ENCODE measurements at places on chromosomes 3 and 15. TPM values are rescaled to one million over a fixed set of nuclear protein-coding genes. Genes with fewer than 3 reads are reported as not detected.

THPO gene
- 0.89 TPM for total RNA-seq

VEPH1 gene
- 1.2 TPM for total RNA-seq

CDCP1 gene
- 0.04 TPM for total RNA-seq

MYO5C gene
- 5.3 TPM for total RNA-seq

ADGRG7 gene
- not detected for total RNA-seq

NOX5 gene
- 0.09 TPM for total RNA-seq

- peaks cover 20% of the 10 kb centered on the region for H3K4me1 ChIP-seq
- H3K27ac ChIP-seq = peak overlapping the region; percentile 30
- H3K27me3 ChIP-seq = no peaks in the 10 kb centered on the region
- DNase-seq = no peak
- no peak overlapping the region for H3K4me3 ChIP-seq
Observed at GRCh38 chr15:48411971-48412591, 80.9 kb downstream of the DUT start.

- H3K36me3 ChIP-seq = no peaks in the 10 kb centered on the region
- H3K4me3 ChIP-seq = no peak overlapping the region
- no peak overlapping the region for H3K27ac ChIP-seq
- H3K27me3 ChIP-seq = no peaks in the 10 kb centered on the region
Observed at GRCh38 chr3:191120447-191121298, 78.4 kb upstream of the OSTN start.

- peaks cover 2% of the 10 kb centered on the region for H3K4me1 ChIP-seq
- no peaks in the 10 kb centered on the region for H3K36me3 ChIP-seq
- H3K27me3 ChIP-seq = no peaks in the 10 kb centered on the region
- no peak overlapping the region for H3K4me3 ChIP-seq
- DNase-seq = no peak
Observed at GRCh38 chr3:194475138-194475932, 11.5 kb downstream of the ATP13A3 start.

GRCh38 chr15:60316961-60317360, 80.8 kb downstream of the ANXA2 start:
- H3K27ac ChIP-seq = no peak overlapping the region
- no peaks in the 10 kb centered on the region for H3K36me3 ChIP-seq
- no peak overlapping the region for H3K4me3 ChIP-seq
- peaks cover 6% of the 10 kb centered on the region for H3K27me3 ChIP-seq

GRCh38 chr3:172538368-172539151, 15.3 kb upstream of the TNFSF10 start:
- no peaks in the 10 kb centered on the region for H3K4me1 ChIP-seq
- no peak overlapping the region for H3K4me3 ChIP-seq
- H3K27ac ChIP-seq = no peak overlapping the region
- H3K27me3 ChIP-seq = no peaks in the 10 kb centered on the region
- no peaks in the 10 kb centered on the region for H3K36me3 ChIP-seq

GRCh38 chr15:27324886-27325615, 354.1 kb downstream of the GABRG3 start:
- H3K4me1 ChIP-seq = peaks cover 15% of the 10 kb centered on the region
- no peak overlapping the region for H3K27ac ChIP-seq
- no peaks in the 10 kb centered on the region for H3K36me3 ChIP-seq
- peak; percentile 43 for DNase-seq
- no peaks in the 10 kb centered on the region for H3K27me3 ChIP-seq

- no peaks in the 10 kb centered on the region for H3K36me3 ChIP-seq
- no peak overlapping the region for H3K4me3 ChIP-seq
- H3K27me3 ChIP-seq = no peaks in the 10 kb centered on the region
- no peak overlapping the region for H3K27ac ChIP-seq
Observed at GRCh38 chr15:44087578-44088465, 107.2 kb downstream of the FRMD5 start.

DNA sequence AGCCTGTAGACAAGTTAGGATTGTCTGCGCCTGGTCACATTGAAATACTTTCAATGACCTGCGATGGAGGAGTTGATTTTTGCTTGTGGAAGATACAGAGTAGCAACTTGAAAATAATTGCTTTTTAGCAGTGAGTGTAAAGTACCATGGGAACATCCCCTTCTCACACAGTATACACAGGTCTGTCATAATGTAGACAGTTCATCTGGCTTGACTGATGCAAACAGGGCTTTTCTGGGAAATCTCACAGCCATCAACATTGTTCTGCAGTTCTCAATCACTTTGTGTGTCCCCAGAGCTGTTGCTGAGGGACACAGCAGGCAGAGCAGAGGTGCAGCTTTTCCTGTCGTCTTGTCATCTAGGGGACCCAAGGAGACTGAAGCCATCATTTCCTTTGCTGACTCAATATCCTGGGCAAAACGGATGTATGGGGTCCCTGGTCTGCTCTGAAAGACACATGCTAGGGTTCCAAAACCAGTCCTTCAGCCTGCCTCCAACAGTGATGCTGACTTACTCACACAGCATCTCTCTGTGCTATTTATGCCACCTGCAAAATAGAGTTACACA, 5.3 kb upstream of the REC114 start:
- H3K4me1 ChIP-seq = no peaks in the 10 kb centered on the region
- no peak overlapping the region for H3K4me3 ChIP-seq
- H3K27me3 ChIP-seq = peaks cover 4% of the 10 kb centered on the region
- no peaks in the 10 kb centered on the region for H3K36me3 ChIP-seq
- H3K27ac ChIP-seq = no peak overlapping the region
- no peak for DNase-seq

- no peaks in the 10 kb centered on the region for H3K36me3 ChIP-seq
- peaks cover 24% of the 10 kb centered on the region for H3K4me1 ChIP-seq
- no peak overlapping the region for H3K27ac ChIP-seq
- no peak overlapping the region for H3K4me3 ChIP-seq
- no peak for DNase-seq
Observed at GRCh38 chr3:197540961-197541377, 14.8 kb downstream of the BDH1 start.

DNA sequence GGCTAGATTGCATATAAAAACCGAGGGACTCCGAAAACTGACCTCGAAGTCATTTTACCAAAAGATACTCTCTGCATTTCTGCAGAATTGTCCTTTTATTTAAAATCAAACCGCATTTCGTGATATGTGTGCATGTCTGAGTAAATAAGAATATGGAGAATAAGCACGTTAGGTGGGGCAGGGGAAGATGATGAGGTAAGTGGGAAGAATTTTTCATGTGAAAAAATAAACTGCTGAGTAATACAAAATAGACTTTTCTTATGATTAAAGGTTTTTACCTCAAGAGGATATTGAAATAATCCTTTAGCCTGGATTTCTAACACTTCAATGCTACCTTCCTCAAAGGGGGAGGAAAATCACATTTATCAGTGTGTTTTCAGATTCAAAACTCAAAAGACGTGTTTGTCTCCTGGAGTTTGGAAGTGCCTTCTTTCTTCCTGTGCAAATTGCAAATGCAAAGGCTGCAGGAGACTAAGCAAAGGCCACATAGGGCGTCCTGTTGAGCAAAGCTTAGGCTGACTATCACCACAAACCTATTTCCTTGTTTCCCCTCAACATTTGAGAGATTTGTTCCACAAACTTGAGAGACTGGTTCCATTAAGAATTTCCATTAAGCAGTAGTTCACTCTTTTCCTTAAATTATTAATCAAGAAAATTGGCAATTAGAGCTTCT, 813.5 kb downstream of the MCTP2 start:
- no peak overlapping the region for H3K4me3 ChIP-seq
- H3K27ac ChIP-seq = no peak overlapping the region
- H3K27me3 ChIP-seq = no peaks in the 10 kb centered on the region
- H3K36me3 ChIP-seq = no peaks in the 10 kb centered on the region

DNA sequence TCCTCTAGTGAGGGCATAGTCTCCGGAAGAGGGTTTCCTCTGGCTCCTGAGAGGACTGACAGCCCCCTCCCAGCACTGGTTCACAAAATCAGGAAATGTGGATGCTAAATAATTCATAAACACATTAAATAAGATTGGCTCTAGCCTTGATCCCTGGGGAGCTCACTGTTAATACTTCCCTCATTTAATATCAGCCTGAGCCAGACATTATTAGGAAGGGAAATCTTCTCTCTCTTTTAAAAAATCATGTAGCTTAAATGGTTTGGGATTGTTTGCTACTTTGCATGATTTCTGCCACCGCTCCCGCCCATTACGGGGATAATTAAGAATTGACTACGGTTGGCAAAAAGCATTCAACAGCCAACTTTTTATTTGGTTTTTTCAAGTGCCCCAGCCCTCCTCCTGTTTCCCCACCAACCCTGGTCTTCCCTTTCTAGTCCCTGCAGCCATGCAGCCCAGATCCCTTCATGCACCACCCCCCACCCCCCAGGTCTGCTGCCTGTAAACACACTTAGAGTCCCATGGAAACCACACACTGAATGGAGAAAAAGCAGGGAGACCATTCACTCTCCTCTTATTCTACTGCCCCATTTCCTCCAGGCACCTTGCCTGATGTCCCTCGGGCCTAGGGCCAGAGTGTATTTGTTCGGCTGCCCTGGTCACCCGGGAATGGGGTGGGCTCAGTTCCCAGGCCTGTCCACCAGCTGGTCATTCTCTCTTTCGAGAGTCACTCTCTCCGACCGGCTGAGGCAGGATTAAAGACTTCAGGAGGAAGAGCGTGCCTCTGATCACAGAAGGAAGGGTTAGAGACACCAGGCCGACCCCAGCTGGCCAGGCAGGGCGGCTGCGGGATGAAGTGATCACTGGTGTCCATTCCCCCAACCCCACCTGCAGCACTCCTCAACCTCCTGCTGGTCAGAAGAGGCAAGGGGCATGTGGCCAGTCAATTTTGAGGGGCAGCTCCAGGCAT, 45.1 kb downstream of the SEMA5B start:
- peak; percentile 77 for DNase-seq
- H3K4me1 ChIP-seq = peaks cover 60% of the 10 kb centered on the region
- no peak overlapping the region for H3K4me3 ChIP-seq
- H3K27me3 ChIP-seq = peaks cover 9% of the 10 kb centered on the region

- peak; percentile 13 for DNase-seq
- H3K36me3 ChIP-seq = no peaks in the 10 kb centered on the region
- no peaks in the 10 kb centered on the region for H3K4me1 ChIP-seq
Observed at GRCh38 chr3:36192901-36193300, 187.4 kb upstream of the STAC start.

DNA sequence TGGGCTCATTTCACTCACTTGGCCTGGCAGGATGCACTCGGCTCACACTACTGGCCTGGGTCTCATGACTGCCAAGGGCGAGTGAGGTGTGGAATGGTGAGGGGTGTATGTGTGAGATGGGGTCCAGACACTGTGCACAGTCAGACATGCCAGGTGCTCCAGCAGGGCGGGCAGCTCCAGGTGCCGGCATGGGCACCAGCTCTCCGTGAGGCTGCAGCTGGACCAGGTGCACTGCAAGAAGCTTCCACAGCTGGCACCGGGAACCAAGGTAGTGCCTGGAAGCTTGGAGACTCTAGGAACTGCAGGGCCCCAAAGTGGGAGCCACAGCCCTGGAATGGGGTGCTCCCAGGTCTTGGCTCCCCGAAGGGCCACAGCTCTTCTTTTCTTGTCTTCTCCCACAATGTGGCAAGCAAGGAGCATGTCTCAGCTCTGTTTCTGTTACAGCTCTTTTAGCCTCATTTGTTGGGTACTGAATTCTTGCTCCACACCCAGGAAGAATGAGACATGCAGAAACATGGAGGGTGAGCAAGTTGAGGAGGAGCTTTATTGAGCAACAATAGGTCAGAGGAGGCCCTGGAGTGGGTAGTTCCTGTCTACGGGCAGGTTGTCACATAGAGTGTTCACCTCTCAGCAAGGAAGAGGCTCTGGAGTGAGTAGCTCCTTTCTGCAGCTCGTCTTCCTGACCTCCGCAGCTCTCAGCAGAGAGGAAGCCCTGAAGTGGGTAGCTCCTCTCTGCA, 762.8 kb downstream of the CADM2 start:
- no peaks in the 10 kb centered on the region for H3K4me1 ChIP-seq
- H3K36me3 ChIP-seq = no peaks in the 10 kb centered on the region
- DNase-seq = no peak
- H3K27me3 ChIP-seq = no peaks in the 10 kb centered on the region
- no peak overlapping the region for H3K4me3 ChIP-seq
- H3K27ac ChIP-seq = no peak overlapping the region

DNA sequence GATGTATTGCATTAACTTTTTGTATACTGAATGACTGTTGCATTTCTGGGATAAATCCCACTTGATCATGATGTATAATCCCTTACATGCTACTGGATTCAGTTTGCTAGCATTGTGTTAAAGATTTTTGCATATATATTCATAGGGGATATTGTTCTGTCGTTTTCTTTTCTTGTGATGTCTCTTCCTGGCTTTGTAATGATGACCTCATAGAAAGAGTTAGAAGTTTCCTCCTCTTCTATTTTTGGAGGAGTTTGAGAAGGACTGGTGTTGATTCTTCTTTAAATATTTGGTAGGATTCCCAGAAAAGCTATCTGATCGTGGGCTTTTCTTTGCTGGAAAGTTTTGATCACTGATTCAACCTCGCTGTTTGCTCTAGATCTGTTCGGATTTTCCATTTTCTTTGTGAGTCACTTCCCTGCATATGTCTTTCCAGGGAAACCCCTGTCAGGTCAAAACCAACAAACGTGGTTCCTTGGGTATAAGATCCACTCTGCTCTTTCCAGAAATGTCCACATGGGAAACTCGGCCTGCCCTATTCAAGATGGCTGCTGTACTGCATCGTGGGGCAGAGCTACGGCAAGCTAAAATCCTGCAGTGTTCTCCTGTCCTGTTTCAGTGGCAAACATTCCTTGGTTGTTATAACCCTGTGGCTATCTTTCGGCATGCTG, 120.4 kb downstream of the GABRG3 start:
- peak overlapping the region; percentile 20 for H3K27ac ChIP-seq
- DNase-seq = peak; percentile 67
- peaks cover 2% of the 10 kb centered on the region for H3K27me3 ChIP-seq
- no peak overlapping the region for H3K4me3 ChIP-seq

GRCh38 chr3:38960042-38960622, 91.6 kb downstream of the SCN11A start:
- H3K4me1 ChIP-seq = no peaks in the 10 kb centered on the region
- H3K36me3 ChIP-seq = no peaks in the 10 kb centered on the region
- H3K27me3 ChIP-seq = no peaks in the 10 kb centered on the region

DNA sequence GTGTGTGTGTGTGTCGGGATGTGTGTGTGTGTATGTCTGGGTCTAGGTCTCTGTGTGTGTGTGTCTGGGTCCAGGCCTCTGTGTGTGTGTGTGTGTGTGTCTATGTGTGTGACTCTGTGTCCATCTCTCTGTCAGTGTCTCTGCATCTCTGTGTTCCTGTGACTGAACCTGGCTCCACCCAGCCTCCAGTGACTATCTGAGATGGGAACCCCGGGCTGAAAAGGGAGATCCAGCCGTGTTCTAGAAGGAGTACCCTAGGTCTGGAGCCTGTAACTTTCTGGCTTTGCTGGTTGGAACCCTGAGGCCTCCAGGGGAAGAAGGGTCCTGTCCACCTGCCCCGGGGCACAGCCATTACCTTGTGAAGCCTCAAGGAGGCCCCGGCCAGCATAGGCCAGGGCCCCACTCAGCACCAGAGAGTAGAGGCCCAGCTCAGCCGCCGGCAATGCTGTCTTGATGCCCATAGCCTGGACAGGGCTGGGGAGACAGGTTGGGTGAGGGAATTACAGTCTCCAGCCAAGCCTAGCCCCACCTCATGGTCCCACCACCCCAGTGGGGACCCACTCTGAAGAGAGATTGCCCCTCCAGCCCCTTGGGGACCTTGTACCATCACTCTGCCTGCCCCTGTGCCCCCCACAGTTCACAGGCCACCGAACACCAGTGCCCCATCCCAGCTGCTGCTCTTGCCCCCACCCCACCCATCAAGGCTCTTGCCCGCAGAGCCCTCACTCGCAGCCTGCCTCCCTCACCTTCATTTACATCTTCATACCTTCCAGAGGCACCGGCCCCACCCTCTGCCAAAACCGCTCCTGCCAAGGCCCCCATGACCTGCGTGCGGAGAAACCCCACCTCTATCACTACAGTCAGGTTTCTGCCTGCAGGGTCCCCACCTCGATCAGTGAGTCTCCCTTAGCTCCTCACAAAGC, 2.0 kb downstream of the HHATL start:
- peaks cover 42% of the 10 kb centered on the region for H3K4me1 ChIP-seq
- no peaks in the 10 kb centered on the region for H3K27me3 ChIP-seq
- no peak overlapping the region for H3K4me3 ChIP-seq
- H3K36me3 ChIP-seq = no peaks in the 10 kb centered on the region
